Activated CD4-positive, alpha-beta T cell treated with anti-CD3 and anti-CD28 coated beads, Interleukin-2, amount 10 ng/mL, durations not matched to agents 7 days and 5 days (primary cell): ENCODE measurements at places on chromosomes 3 and 15.
A peak's percentile ranks its signal among the peaks of the same experiment; 100 is the strongest.

- DNase-seq: no peak
Observed at GRCh38 chr15:36996538-36997181, 103.7 kb downstream of the MEIS2 start.

GRCh38 chr15:33099739-33100138, 94.8 kb downstream of the FMN1 start:
- no peak for DNase-seq

GRCh38 chr3:156350781-156351180, 204.1 kb downstream of the SSR3 start:
- no peak for DNase-seq

DNA sequence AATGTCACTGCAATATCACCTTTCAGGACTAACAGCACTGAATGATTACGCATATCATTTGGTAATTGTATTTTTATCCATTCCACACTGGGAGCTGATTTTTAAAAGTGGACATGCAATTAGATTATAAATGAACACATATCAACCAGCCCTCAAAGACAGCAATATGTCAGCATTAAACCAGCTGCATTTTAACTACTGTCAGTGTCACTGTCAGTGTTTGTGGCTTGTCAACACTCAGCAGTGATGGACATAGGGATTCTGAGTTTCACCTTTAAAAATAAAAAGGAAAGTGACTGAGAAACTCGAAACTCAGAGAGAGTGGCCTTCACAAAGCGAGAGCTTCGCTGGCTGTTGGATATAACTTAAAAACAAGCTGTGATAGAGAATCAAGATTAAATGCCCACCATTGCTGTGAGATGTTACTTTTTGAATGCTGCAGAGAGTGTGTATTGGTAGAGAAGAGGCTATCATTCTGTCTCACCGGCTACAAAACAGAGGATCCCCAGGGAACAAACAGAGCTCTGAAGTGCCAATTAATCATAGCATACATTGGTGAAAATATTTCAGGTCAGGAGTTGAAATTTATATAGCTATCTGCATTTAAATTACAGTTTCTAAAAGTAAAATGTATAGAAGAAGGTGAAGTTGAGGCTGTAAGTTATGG, 635.8 kb downstream of the SQOR start:
- no peak for DNase-seq

DNA sequence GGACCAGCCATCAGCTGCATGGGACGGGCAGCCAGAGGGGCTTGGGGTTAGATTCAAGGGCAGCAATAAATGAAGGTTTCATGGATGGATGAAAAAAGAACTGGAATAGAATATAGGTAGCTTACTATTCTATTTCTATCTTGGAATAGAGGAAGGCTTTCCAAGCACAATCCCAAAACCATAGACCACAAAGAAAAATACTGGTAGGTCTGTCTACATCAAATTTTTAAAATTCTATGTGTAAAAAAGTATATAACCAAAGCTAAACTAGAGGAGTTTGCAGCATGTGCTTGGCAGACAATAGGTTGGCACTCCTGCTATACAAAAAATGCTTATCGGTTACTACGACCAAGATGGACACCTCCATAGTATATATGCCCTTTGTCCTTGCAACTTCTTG, 7.2 kb upstream of the FBLN2 start:
- no peak for DNase-seq

GRCh38 chr15:78083687-78084448, 6.4 kb upstream of the TBC1D2B start:
- peak; percentile 36 for DNase-seq

- no peak for DNase-seq
Observed at GRCh38 chr3:151351219-151351618, 21.9 kb upstream of the P2RY13 start.

- no peak for DNase-seq
Observed at GRCh38 chr3:172607305-172608121, 84.3 kb upstream of the TNFSF10 start.

- no peak for DNase-seq
Observed at GRCh38 chr3:21435871-21436270, 315.1 kb downstream of the ZNF385D start.

GRCh38 chr15:38085931-38086568, 151.6 kb downstream of the TMCO5A start:
- DNase-seq: no peak

- DNase-seq: no peak
Observed at GRCh38 chr15:77510066-77511057, 89.7 kb downstream of the HMG20A start.

GRCh38 chr3:14514323-14514720, 25.8 kb downstream of the GRIP2 start:
- DNase-seq: no peak

GRCh38 chr3:111732252-111732879, 126.7 kb upstream of the PHLDB2 start:
- no peak for DNase-seq

DNA sequence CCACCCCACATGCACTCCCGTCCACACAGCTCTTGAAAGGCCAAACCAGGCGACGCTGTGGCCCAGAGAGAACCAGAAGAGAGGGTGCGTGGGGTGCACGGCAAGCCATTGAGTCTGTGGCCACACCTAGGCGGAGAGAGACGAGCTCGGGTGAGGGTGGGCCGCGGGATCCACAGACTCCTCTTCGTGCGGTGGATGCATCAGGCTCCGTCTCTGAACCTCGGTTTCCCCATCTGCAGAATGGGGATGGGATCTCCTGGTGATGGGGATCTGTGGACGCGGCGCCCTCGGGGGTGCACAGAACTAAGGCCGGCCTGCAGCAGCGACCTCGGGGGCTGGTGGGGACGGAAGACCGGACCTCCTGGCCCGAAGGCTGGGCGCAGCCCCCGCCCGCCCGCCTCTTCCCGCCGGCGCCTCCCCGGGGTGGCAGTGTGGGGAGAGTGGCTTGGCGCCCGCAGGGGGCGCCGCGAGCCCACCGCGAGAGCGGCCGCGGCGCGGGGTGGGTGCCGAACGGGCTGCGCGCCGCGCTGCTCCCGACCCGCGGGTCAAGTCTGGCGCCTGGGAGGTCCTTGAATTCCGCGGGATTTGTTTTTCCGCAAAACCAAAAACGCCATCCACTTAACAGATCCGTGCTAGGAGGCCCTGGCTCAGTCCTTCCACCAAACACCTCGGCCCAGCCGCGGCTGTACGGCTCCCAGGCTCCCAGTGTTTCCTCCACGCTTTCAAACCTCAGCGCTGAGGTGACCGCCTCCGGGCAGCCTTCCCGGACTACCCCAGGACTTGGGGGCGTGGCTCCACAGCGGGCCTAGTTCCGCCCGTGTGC, 13.2 kb upstream of the ADPGK start:
- DNase-seq: peak; percentile 26

DNA sequence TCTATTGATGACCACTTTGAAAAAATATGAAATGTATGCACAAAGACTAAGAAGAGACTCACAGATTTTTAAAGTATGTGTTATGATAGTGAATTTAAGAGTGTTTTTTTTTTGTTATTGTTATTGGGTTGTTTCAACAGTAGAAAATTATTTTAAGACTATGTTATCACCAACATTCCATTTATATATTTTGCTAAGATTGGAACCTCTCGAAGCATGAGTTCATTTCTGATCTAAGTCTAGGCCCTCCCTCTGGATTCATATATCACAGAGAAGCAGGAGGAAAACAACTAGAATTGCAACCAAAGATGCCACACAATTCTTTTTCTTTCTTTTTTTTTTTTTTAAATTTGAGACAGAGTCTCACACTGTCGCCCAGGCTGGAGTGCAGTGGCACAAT, 46.8 kb downstream of the ITGB5 start:
- DNase-seq: no peak

- DNase-seq: no peak
Observed at GRCh38 chr3:149377408-149378364, at the start of gene TM4SF1. TSS of gene TM4SF1 (minus strand) at chr3:149377649. CDS start at chr3:149377547, 102 bp downstream.

- no peak for DNase-seq
Observed at GRCh38 chr3:11494131-11494916, 149.4 kb downstream of the VGLL4 start.

DNA sequence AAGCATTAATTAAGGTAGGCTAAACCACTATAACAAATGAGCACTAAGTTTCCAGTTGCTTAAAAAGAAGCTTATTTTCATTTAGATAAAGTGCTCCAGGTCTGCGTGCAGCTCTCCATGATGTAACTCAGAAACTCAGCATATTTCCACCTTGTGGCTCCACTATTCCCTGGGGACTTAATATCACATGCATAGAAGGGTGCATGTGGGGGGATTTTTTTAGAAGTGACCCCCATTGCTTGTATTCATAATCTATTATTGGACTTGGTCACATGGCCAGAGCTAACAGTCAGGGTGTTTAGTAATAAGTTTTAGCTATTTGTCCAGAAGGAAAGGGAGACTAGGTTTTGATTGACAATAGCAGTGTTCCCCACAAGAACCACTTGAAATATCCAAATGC, 86.8 kb downstream of the TMCO5A start:
- DNase-seq: no peak

DNA sequence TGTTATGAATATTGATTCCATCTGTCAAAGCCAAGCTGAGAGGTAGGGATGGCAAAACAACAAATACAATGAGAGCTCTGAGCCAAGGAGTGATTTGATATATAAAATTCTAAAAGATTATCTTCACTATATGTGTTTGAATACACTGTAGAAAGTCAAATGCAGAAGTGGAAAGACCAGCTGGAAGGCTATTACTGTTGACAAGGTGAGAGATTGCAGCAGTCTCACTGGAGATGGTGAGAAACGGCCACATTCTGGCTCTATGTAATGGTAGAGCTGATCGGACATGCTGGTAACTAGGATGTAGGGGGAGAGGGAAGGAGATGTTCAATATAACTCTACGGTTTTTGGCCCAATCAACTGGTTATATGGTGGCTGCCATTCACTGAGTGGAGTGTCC, 434.2 kb upstream of the SUCLG2 start:
- no peak for DNase-seq

- no peak for DNase-seq
Observed at GRCh38 chr3:74315291-74315690, 299.2 kb downstream of the CNTN3 start.

GRCh38 chr3:107206141-107206540, 171.1 kb upstream of the CCDC54 start:
- DNase-seq: peak; percentile 13

DNA sequence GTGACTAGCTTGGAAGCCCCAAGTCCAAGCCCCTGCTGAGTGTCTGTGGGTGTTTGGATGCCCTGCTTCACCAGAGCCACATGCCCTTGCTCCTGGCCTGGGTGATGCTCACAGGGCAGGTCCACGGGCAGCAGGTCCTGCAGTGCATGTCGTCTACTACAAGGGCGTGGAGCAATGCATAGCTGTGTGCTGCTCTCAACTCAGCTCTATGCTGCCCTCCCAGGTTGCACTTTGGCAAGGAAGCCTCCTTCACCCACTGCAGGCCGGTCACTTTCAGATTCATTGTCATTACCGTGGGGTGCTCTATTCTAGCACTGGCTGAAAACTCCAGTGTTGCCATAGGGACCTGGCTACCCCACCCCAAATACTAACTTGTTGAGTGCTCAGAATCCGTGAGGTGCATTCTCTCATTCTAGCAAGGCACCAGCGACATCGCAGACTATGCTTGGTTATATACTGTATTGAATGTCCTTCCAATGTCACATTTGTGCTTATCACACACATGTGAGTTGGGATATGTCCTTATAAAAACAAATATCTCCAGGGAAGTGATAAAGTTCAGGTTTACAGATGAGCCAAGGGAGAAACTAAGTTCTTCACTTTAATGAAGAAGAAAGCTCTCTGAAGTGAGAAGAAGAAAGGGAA, 51.8 kb downstream of the GRAMD1C start:
- DNase-seq: no peak

DNA sequence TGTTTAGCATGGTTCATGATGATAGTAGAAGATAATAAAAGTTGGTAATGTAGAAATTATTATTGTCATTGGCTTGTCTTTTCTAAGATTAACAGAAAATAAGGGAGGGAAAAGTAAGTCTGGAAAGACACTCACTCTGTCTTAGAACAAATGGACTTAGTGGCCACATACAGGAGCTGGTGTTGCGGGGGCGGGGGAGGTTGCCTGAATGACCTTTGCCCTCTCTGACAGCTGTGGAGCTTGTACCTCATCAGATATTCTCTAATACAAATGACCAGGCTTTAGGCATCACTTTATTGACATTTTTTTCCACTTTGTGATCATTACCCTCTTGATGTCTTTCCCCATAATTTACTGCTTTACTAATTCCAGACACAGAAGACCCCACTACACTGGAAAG, 5.9 kb downstream of the TAGLN3 start:
- DNase-seq: no peak

DNA sequence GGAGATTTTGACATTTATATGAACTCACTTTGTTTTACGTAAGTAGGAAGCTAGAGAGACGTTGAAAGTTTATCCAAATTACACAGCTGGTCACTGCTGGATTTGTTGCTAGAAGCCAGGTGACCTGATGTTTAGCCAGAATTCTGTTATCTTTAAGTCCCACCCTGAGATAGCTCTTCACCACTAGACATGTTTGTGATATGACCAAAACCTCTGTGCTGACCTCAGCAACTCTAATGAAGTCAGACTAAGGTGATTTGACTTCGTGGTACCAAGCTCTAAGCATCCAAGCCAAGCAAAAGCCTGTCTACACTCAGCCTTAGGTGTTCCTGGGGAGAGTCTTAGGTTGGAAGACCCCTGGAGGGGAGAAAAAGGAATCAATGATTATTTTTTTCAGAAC, 102.4 kb downstream of the ARRDC4 start:
- DNase-seq: no peak

DNA sequence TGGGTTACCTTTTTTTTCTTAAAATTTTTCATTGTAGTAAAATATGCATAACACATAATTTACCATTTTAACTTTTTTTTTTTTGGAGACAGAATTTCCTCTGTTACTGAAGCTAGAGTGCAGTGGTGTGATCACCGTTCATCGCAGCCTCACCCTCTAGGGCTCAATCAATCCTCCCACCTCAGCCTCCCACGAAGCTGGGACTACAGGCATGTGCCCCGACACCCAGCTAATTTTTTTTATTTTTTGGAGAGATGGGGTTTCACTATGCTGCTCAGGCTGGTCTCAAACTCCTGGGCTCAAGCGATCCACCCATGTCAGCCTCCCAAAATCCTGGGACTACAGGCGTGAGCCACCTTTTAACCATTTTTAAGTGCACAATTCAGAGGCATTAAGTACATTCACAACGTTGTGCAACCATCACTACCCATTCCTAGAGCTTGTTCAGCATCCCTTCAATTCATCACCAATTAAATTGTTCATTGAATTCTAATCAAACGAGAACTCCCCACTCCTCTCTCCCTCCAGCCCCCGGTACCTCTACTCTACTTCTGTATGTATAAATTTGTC, 44.6 kb downstream of the BHLHE40 start:
- DNase-seq: no peak

DNA sequence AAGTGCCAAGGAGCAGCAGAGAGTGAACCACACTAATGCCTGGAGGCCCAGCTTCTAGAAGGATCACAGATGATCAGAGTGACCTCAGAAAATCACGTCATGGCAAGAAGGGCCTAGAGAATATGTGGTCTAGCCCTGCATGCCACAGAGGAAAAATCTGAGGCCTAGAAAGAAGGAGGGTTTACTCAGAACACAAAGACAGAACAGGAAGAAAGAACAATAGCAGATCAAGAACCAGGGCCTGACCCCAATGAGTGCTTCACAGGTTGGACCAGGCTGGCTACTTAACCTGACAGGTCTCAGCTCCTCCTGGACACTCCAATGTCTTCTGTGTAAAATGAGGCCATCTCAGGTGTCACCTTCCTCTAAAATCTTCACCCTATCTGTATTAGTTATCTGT, 14.2 kb downstream of the RAB6B start:
- DNase-seq: no peak

GRCh38 chr3:25784971-25785370, 1.7 kb upstream of the NGLY1 start:
- no peak for DNase-seq

- no peak for DNase-seq
Observed at GRCh38 chr3:187957582-187957981, 196.4 kb upstream of the LPP start.

- peak; percentile 68 for DNase-seq
Observed at GRCh38 chr3:39177708-39178332, 14.6 kb downstream of the XIRP1 start.
